CD4-positive, alpha-beta T cell (primary cell): ENCODE measurements at places on chromosomes 3 and 15.

DNA sequence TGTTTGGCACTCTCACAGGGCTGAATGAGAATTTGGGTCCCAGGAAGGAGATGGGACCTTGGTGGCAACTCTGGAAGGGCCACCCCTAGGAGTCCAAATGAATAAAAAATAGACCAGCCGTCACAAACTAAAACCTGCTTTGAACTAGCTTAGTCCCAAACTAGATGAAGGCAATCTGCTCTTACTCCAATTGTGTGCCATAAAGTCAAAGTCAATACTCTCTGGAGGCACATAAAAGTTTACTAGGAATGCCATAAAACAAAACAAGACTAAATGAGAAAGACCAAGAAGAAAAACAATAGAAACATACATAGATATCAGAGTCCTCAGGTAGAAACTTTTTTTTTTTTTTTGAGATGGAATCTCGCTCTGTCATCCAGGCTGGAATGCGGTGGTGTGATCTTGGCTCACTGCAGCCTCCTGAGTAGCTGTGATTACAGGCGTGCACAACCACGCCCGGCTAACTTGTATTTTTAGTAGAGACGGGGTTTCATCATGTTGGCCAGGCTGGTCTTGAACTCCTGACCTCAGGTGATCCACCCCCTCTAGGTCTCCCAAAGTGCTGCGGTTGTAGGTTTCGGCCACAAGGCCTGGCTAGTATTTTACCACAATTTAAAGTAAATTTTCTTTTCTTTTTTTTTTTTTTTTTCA is 8.1 kb downstream of the GOLGA6L2 start:
- DNase-seq = no peak

GRCh38 chr3:151918253-151919029 is 45.0 kb downstream of the SUCNR1 start:
- no peak for DNase-seq

DNA sequence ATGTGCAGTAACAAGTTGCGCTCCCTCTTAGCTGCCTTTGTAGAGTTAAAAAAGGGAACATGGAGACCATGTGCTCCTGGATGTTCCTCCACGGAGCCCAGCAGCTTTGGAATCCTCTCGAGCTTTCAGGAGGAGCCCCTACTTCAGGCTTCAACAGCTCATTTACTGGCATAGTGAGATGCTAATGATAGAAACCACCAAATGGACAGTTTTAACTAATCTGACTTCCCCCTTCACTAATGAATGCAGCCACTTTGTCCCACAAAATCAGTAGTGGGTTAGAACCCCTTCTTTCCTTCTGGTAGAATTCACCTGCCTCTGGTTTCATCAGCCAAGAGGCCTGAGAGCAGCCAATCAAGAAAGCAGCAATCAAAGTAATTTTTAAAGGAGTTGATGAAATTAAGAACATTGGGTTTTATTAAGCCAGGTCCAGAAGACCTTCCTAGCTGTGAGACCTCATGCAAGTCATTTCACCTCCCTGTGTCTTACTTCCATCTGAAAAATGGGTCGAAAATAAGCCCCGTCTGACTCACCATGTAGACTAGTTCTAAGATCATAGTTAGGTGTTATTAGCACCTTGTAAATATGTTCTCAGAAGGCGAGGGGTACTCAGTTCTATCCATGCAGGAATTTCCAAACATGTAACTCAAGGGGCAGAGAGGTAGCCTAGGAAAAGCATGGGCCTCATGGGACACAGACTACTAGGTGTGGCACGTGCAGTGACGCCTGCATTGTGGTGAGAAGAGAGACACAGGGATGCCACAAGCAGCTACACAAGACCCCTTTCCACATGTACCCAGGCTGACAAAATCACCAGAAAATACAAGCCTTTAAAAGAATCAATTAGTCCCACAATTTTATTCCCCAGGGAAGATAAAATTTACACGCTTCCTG is 179.7 kb upstream of the LPP start:
- no peak for DNase-seq

DNA sequence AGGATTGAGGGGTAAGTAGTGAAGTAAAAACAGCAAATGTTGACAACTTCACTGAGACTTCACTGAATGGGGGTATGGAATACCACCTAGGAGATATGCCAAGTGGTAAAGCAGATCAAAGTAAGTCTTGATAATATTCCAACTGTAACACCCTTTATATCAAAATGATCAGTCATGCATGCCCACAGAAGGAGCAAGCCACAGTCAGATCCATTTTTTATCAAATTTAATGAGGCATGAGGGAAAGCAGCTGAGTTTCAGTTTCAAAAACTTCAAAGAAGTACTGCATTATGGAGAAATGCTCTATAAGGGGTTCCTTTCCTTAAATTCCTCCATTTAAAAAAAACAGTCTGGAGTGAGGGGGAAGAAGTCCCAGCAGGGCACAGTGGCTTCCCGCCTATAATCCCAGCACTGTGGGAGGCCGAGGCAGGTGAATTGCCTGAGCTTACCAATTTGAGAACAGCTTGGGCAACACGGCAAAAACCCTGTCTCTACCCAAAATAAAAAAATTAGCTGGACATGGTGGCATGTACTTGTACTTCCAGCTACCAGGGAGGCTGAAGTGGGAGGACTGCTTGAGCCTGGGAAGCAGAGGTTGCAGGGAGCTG is 56.9 kb downstream of the TJP1 start:
- no peak for DNase-seq

DNA sequence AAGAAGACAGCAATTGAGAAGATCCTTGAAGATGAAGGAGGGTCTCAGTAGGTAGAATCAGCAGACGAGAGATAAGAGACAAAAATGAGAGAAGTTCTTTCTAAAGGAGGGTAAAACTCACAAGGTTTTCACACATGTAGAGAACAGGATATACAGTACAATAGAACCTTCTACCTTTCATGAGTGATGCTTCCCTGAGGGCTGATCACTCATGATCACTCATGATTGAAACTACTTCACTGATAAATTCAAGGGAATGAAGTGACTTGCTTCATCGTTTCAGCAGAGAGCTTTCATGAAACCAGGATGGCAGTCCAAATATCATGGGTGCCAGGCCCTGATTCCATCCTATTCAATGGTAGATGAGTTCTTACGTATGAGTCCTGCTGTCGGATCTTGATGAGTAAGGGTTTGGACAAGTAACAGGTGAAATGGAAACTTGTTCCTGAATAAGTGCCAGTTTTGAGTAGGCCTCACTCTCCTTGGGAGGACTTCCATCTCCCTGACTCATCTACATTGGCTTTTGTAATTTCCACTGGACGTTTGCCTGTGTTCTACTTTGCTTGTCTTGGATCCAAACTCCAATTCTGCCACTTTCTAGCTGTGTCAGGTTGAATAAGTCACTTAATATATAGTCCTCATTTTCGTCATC is 9.6 kb upstream of the CLDN16 start:
- no peak for DNase-seq
